ENCODE measurements at places on chromosomes 1 and 21. TPM values are rescaled to one million over a fixed set of nuclear protein-coding genes. Genes with fewer than 3 reads are reported as not detected.

GRCh38 chr21:45264912-45265515, 22.7 kb downstream of the POFUT2 start:
- H3K36me3 ChIP-seq = peaks cover 46% of the 10 kb centered on the region
- H3K27ac ChIP-seq = no peak overlapping the region
- H3K4me3 ChIP-seq = no peak overlapping the region
- peaks cover 19% of the 10 kb centered on the region for H3K4me1 ChIP-seq

DNA sequence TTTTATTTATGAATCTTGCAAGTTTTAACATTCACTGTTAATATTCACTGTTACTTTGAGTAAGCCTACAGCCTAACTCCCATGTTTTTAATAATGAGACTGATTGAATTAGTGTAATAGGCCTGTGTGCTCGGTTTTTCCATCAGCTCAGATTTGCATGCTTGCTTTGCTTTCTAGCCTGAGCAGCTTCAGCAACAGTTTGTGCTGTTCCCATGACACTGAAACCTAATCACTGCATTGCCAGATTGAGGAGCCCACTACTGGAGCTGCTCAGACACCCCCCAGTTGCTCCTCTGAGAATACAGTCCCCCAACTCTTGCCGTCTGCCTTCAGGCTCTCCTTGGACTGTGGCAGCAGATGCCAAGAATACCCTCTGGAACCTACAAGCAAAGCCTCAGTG, 695.4 kb downstream of the BRINP3 start:
- no peaks in the 10 kb centered on the region for H3K4me1 ChIP-seq
- no peak overlapping the region for H3K4me3 ChIP-seq
- no peaks in the 10 kb centered on the region for H3K36me3 ChIP-seq
- H3K27me3 ChIP-seq = no peaks in the 10 kb centered on the region
- no peak overlapping the region for H3K27ac ChIP-seq

DNA sequence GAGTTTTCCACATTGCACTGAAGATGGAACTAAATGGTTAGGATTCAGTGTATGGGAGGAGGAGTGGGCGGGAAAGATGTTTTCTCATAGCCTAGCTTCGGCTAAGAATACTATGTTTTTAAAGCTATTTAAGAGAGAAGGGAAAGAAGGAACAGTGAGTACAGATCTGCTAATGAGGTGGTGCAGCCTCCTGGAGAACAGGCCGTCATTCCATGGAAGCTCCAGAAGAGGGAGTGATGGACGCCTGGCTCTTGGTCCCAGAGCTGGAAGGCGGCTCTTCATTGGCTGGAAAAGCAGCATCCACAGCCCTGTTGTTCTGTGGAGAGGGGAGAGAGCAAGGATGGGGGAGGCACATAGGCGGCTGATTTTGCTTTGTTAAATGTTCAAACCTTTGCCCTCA, 6.9 kb downstream of the CAMK1G start:
- H3K4me1 ChIP-seq = no peaks in the 10 kb centered on the region
- H3K4me3 ChIP-seq = no peak overlapping the region
- no peaks in the 10 kb centered on the region for H3K27me3 ChIP-seq

- no peaks in the 10 kb centered on the region for H3K27me3 ChIP-seq
- H3K36me3 ChIP-seq = no peaks in the 10 kb centered on the region
- H3K4me3 ChIP-seq = no peak overlapping the region
- peak; percentile 23 for DNase-seq
These were observed 129.9 kb downstream of the ZNF281 start for GRCh38 chr1:200279810-200280411.

- no peak for DNase-seq
- H3K4me1 ChIP-seq = no peaks in the 10 kb centered on the region
- H3K27me3 ChIP-seq = no peaks in the 10 kb centered on the region
- H3K4me3 ChIP-seq = no peak overlapping the region
These were observed 459.1 kb downstream of the SETD4 start for GRCh38 chr21:35601211-35601610.

- no peak overlapping the region for H3K4me3 ChIP-seq
- H3K27ac ChIP-seq = no peak overlapping the region
- no peaks in the 10 kb centered on the region for H3K27me3 ChIP-seq
- H3K4me1 ChIP-seq = no peaks in the 10 kb centered on the region
- no peaks in the 10 kb centered on the region for H3K36me3 ChIP-seq
- DNase-seq = no peak
These were observed 261.8 kb downstream of the FOXD2 start for GRCh38 chr1:47699492-47700235.

DNA sequence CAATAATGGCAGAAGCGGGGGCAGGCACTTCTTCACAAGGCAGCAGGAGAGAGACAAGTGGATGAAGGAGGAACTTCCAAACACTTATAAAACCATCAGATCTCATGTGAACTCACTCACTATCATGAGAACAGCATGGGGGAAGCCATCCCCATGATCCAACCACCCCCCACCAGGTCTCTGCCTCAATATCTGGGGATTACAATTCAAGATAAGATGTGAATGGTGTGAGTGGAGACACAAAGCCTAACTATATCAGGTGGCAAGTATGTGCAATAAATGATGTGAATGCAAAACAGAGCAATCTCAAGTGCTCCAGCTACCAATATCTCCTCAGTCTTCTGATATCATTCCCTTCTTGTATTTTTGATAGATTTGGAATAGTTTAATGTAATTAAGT, 12.4 kb downstream of the CFHR2 start:
- H3K27ac ChIP-seq = no peak overlapping the region
- H3K36me3 ChIP-seq = no peaks in the 10 kb centered on the region
- no peak for DNase-seq
- no peak overlapping the region for H3K4me3 ChIP-seq
- no peaks in the 10 kb centered on the region for H3K27me3 ChIP-seq
- H3K4me1 ChIP-seq = no peaks in the 10 kb centered on the region

DNA sequence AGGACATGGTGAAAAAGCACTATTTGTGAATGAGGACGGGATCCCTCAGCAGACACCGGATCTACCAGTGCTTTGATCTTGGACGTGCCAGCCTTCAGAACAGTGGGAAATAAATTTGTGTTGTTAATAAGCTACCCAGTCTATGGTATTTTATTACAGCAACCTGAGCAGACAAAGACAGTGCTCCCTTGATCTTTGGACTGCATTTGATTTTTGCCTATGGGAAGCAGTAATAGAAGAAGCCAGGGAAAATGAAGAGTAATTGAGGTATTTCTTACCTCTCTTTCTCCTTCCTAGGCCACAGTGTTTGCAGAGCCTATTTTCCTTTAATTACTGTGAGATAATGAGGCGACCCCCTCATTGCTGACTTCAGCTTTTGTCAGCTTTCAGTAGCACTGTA, 87.9 kb downstream of the PDE4B start:
- H3K36me3 ChIP-seq = no peaks in the 10 kb centered on the region
- H3K4me3 ChIP-seq = no peak overlapping the region
- DNase-seq = no peak
- H3K4me1 ChIP-seq = no peaks in the 10 kb centered on the region
- no peaks in the 10 kb centered on the region for H3K27me3 ChIP-seq

GRCh38 chr1:169321539-169321938, 46.1 kb downstream of the NME7 start:
- no peaks in the 10 kb centered on the region for H3K4me1 ChIP-seq
- H3K27ac ChIP-seq = no peak overlapping the region
- no peaks in the 10 kb centered on the region for H3K27me3 ChIP-seq
- DNase-seq = no peak
- H3K36me3 ChIP-seq = no peaks in the 10 kb centered on the region

GRCh38 chr1:1833456-1833855, 55.2 kb upstream of the NADK start:
- H3K4me3 ChIP-seq = no peak overlapping the region
- no peaks in the 10 kb centered on the region for H3K27me3 ChIP-seq
- H3K4me1 ChIP-seq = no peaks in the 10 kb centered on the region
- H3K36me3 ChIP-seq = no peaks in the 10 kb centered on the region

DNA sequence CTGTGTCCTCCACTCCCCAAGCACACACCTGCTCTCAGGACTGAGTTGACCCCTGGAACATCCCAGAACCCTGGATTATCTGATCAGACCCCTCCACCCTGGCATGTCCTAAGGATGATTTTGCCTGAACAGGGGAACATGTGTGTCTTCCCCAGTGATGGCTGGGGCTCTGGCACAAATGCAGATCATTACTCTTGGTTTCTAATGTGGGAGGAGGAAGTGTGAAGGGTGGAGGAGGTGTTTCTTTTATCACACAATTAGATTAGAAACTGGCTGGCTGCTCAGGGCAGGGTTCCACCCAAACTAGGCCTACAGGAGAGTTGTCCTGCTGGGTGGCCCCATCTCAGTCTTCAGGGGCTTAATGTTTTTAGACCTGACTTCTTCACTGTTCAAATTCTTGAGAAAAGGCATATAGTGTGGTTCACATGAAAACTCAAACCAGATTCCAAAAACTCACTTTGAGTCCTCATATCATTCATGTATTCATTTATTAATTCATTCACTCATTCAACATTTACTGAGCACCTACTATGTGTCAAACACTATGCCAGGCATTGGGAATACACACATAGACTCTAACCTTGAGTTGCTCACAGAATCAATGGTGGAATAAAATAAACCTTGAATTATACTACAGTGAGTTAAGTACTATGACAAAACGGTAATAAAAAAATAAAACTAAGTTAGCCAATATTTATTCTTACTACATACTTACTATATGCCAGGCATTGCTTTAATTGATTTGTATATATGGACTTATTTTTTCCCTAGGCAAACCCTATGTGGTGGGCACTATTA, 221.8 kb upstream of the JUN start:
- H3K27me3 ChIP-seq = no peaks in the 10 kb centered on the region
- H3K36me3 ChIP-seq = no peaks in the 10 kb centered on the region
- DNase-seq = no peak
- H3K4me1 ChIP-seq = peaks cover 26% of the 10 kb centered on the region
- no peak overlapping the region for H3K4me3 ChIP-seq

DNA sequence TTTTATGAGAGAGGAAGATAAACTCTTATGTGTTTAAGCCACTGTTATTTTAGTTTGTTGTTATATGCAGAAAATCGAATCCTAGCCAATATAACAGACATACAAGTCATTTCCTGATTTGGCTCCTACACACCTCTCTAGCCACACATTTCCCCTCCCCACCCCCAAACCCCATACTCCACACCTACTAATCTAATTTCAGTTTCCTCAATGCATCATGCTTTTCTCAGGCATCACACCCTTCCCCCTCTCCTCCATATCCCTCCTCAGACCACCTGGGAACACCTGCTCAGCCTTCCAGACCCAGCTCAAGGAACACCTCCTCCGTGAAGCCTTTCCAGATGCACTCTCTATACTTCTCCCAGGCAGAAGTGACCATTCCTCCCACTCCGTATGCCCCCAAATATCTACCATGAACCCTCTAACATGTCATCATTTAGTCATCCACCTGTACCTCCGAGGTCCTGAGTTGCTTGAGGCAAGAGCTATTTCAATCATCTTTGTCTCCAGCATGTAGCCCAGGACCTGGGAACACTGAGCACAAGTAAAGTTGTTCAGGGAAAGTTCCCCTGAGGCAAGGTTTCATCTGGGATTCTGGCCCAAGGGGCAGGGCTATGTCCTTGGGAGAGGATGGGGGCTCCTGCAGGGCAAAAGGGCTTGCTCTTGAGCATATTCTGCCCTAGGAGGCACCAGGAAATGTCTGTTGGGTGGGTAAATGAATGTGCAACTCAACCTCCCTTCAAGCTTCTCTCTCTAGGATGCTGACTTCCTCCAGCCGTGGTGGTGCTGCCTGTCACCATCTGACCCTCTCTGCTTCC, 126.8 kb downstream of the HIVEP3 start:
- peaks cover 42% of the 10 kb centered on the region for H3K4me1 ChIP-seq
- no peak overlapping the region for H3K27ac ChIP-seq
- peak overlapping the region; percentile 2 for H3K4me3 ChIP-seq
- no peak for DNase-seq
- H3K27me3 ChIP-seq = no peaks in the 10 kb centered on the region

- no peaks in the 10 kb centered on the region for H3K27me3 ChIP-seq
- no peaks in the 10 kb centered on the region for H3K4me1 ChIP-seq
- no peak overlapping the region for H3K27ac ChIP-seq
- no peak overlapping the region for H3K4me3 ChIP-seq
These were observed 62.4 kb downstream of the DDX20 start for GRCh38 chr1:111818081-111818480.

DNA sequence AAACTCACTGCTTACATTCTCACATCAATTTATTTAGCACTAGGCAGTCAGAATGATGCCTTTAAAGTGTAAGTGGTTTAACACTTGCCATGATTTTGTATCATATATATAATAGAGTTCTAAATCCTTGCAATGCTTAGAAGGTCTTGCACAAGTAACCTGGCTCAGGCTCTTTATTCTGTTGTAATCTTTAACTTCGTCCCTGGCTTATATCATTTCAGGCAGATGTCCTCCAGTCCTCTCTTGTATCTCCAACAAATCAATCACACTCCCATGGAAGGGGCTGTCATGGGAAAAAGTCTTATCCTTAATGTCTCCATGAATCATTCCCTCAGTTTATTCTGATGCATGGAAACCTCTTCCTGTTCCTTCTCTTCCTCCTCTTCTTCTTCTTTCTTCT, 841.6 kb upstream of the B3GALT2 start:
- no peak overlapping the region for H3K4me3 ChIP-seq
- H3K4me1 ChIP-seq = no peaks in the 10 kb centered on the region
- no peaks in the 10 kb centered on the region for H3K27me3 ChIP-seq
- H3K36me3 ChIP-seq = no peaks in the 10 kb centered on the region
- DNase-seq = no peak

DNA sequence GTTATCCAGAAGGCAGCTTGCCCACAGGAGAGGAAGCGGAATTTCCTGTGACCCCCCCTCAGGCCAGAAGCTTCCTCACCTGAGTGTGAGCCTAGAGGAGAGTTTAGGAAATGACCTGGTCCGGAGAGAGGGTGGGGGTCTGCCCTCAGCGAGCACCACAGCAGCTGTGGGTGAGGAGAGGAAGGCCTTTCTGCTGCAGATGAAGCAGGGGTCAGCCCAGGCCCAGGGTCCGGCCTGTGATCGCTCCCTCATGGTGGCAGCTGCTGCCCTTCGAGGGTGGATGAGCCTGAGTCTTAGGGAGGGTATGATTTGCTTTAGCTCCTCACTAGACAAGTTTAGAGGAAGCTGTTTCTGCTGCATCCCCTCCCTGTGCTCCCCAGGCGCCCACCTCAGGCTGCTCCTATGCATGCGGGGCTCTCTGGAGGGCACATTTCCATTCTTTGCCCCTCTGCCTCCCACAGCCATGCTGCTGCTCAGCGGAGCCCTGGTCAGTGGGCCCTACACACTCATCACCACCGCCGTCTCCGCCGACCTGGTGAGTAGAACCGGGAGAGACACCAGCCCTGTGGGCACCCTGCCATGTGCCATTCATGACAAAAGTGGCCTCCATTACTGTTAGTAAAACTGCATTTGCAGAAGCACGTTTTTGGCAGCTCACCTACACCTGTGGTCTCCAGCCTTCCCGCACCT, 53.0 kb downstream of the SLC37A1 start:
- H3K4me1 ChIP-seq = no peaks in the 10 kb centered on the region
- H3K27me3 ChIP-seq = no peaks in the 10 kb centered on the region
- H3K4me3 ChIP-seq = no peak overlapping the region
- no peak for DNase-seq
- H3K27ac ChIP-seq = no peak overlapping the region
- peaks cover 80% of the 10 kb centered on the region for H3K36me3 ChIP-seq

ZNF669 gene
- 7.9 TPM for total RNA-seq

ALDH4A1 gene
- total RNA-seq = 1.4 TPM

ATP1A4 gene
- not detected for total RNA-seq

NDUFV3 gene
- total RNA-seq = 28.1 TPM

GOLT1A gene
- not detected for total RNA-seq

RER1 gene
- total RNA-seq = 137 TPM

GSTM1 gene
- not detected for total RNA-seq

All from naive thymus-derived CD4-positive, alpha-beta T cell (primary cell).